RKO (cell line): ENCODE measurements at places on chromosomes 6 and 20.

- no peak for DNase-seq
These were observed 121.3 kb downstream of the ALDH8A1 start for GRCh38 chr6:134828641-134829040.

- no peak for DNase-seq
These were observed 385.7 kb upstream of the MMS22L start for GRCh38 chr6:97668716-97669115.

DNA sequence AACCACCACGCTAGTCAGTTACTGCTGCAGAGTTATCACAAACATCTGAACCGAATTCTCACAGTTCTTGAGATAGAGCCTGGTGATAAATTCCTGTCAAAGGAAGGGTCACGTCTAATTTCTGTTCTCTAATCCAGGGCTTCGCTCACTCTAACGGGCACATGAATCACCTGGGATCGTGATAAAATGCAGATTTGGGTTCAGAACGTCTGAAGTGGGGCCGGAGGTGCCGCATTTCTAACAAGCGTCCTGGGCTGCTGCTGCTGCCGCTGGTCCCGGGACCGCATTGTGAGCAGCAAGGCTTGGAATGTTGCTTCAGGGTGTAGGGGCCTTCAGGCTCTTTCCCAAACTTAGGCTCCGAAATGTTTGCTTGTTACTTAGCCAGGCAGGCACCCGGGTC, 264.1 kb downstream of the CDC5L start:
- no peak for DNase-seq

DNA sequence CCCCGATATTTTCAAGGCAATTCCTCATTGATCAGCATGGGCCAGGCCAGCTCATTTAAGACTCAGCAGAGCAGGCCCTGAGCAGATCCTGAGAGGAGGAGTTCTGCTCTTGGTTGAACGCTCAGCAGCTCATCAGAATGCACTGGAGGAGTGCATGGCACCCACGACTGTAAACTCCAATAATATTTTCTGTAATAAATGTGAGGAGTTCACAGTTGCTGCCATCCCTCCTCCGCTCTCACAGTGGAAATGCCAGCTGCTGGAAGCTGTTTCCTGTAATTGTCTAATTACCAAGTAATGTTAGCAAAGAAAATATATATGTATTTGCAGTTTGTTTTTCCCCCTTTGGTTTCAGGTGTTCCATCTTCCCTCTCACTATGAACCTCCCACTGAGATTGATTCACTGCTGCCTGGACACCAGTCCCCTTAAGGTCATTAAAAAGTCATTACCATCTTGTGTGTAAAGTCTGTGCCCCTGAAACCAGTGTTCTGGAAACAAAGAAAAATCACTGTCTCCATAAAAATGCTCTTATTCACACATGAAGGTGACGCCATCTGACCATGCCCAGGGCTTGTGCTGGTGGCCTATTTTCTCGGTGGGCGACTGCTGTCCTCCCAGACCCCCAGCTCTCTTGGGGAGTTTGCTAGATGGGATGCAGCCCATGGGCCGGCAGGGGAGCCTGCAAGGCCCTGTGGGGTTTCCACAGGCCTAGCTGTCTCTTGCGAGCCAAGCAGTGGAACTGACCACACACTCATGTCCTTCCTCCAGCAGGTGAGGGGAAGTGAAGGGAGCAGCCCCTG, 374.2 kb downstream of the ZFAND3 start:
- no peak for DNase-seq

- no peak for DNase-seq
These were observed 11.2 kb upstream of the SIRPA start for GRCh38 chr20:1883986-1884385.

GRCh38 chr6:56507517-56507916, 135.2 kb downstream of the DST start:
- DNase-seq: no peak

- no peak for DNase-seq
These were observed 202.6 kb downstream of the NFATC2 start for GRCh38 chr20:51339721-51340450.

DNA sequence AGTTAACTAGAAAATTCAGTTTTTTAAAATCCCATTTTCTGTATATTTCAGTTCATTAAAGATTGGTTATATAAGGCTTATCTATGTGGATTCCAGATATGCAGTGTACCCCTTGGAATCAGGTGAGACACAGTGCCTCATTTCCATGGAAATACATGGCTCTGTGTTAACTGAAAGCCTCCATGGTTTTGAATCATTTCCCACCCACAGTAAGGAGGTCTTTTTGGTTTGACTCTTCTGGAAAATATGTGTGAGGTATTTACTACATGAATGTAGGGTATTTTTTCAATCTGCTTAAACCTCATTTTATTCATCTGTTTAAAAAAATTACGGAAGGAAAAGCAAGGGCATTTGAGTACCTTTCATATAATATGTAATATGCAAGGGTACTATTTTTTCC, 25.5 kb downstream of the RNF144B start:
- no peak for DNase-seq

GRCh38 chr6:20159781-20160540, 52.3 kb downstream of the MBOAT1 start:
- DNase-seq: no peak

- no peak for DNase-seq
These were observed at the start of gene NRSN1 for GRCh38 chr6:24125980-24126379. TSS of gene NRSN1 (plus strand) at chr6:24126215. CDS start at chr6:24134328, 8,113 bp downstream.

GRCh38 chr6:105815661-105816555, 270.2 kb upstream of the PRDM1 start:
- DNase-seq: no peak
